ENCODE measurements at places on chromosomes 6 and 20.

GRCh38 chr6:119602215-119603178 lies 252.9 kb upstream of the MAN1A1 start:
- DNase-seq = no peak

GRCh38 chr6:52191824-52192223 lies 5.6 kb downstream of the IL17A start:
- no peak for DNase-seq

GRCh38 chr6:131775886-131776285 lies 31.9 kb upstream of the ENPP1 start:
- no peak for DNase-seq

DNA sequence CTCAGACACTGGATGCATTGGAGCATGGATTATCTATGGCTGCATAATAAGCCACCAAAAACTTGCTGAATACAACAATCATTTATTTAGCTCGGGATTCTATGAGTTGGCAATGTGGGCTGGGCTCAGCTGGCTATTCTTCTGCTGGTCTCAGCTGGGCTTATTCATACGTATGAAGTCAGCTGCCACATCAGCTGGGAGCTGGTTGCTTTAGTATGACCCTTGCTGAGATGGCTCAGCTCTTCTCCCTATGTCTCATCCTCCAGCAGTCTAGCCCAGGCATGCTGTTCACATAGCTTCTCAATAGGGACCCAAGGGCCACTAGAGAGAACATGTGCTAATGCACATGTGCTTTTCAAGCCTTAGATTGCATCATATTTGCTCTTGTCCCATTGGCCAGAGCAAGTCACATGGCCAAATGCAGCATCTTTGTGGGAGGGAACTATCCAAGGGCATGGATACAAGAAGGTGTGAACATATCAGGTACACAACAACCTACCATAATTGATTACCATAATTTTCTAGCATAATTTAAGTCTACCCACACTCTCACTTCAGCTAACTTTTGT lies 444.6 kb downstream of the KIF16B start:
- no peak for DNase-seq

GRCh38 chr6:42318480-42318879 lies 100.8 kb upstream of the MRPS10 start:
- no peak for DNase-seq

DNA sequence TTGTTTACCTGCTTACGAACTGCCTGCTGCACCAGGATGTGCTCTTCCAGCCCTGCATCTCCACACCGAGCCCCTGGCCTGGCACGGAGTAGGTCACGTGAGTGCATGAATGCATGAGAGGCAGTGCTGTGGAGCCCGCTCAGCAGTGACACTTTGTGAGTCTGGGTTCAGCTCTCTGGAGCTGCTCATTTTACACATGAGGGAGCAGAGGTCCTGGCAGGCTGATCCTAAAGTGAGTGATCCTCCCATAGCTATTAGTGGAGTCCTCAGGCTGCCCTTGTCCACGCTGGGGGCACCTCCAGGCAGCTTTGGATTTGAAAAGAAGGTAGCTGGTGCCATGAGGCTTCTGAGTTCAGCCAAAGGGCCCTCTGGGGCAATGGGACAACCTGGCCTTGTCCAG lies 64.2 kb downstream of the EDN3 start:
- DNase-seq = no peak

- no peak for DNase-seq
These were observed 11.9 kb downstream of the ADGRF4 start for GRCh38 chr6:47710295-47710694.

- no peak for DNase-seq
These were observed 1.1 kb upstream of the CD109 start for GRCh38 chr6:73694711-73695411.

DNA sequence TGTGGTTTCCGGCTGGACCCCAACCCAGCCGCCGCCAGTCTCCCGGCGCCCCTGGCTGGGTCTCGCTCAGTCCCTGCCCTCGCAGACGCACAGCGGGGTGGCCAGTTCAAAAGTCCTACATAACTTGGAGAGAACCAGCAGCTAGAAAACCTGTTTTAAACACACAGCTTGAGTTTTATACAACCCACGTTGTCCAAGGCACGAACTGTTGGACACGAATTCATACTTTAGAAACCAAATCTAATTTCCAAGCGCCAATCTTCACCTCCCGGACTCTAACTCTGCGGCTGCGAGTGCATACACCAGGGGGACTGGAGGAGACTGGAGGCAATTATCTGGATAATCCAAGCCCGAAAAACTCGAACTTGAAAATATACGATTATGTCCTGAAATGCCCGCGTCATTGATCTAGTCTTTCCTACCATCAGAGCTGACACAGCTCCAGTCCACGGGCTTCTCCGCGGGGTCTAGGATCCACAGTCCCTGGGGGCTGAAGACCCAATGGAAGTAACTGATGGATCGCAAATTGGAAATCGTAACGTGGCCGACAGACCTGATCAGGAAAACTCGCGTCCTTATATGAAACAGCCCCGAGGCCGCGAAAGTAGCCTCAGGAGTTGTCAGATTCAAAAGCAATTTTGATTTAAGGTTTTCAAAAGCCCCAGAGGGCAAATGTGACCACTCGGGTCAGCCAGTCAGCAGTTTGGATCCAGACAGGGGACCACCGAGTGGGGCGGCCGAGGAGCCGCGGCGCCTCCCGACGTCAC lies 843 bp upstream of the HEY2 start:
- DNase-seq = no peak

- DNase-seq = no peak
These were observed 384.3 kb downstream of the CDC5L start for GRCh38 chr6:44771647-44772415.

DNA sequence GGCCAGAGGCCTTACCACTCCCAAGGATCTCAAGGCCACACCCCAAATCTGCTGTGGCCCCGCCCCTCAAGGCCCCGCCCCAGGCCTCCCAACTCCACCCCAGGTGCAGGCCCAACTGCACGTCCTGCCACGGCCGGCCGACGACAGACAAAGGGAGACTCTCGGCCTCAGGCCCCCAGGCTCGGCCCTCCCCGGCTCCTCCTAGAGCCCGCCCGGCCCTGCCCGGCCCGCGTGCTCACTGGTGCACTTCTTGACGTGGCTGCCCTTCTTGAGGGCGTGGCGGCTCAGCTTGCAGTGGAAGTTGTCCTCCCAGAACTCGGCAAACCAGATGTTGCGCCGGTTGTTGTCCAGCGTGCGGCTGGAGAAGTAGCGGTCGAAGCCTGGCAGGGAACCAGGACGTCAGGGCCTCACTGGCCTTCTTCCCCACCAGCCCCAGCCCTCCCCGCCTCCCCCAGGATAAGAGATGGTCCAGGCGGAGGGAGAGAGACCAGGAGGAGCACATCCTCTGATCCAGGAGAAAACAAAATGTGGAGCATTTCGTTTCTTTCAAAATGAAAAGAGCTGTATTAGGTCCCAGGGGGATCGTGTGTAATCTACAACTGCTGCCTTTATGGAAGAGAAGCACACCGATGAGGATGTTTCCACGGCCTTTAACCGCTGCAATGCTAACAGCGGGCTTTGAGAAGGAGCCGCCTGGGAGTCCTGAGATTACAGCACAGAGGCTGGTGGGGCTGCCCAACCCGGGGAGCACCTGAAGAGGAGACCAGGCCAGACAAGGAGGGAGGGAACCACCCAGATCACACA lies 89.4 kb downstream of the GRM4 start:
- no peak for DNase-seq

DNA sequence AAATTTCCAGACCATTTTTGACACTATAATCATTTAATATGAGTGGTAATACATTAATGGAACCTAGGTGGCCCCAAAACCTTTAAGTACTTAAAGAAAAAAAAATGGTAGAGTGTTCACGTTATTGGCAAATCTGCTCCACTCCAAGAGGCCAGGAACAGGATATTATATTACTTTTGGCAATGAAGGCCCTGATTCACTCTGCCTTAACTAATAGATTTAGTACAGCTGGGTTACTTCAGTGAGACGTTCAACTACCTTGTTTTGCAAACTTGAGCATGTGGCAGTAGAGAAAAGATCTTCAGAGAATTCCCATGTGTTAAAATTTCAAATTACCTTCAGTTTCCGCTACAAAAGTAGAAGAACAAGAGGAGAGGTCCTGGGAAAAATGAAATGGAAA lies 12.8 kb downstream of the ADNP start:
- no peak for DNase-seq

GRCh38 chr6:139939189-139939979 lies 564.9 kb upstream of the CITED2 start:
- DNase-seq = no peak

DNA sequence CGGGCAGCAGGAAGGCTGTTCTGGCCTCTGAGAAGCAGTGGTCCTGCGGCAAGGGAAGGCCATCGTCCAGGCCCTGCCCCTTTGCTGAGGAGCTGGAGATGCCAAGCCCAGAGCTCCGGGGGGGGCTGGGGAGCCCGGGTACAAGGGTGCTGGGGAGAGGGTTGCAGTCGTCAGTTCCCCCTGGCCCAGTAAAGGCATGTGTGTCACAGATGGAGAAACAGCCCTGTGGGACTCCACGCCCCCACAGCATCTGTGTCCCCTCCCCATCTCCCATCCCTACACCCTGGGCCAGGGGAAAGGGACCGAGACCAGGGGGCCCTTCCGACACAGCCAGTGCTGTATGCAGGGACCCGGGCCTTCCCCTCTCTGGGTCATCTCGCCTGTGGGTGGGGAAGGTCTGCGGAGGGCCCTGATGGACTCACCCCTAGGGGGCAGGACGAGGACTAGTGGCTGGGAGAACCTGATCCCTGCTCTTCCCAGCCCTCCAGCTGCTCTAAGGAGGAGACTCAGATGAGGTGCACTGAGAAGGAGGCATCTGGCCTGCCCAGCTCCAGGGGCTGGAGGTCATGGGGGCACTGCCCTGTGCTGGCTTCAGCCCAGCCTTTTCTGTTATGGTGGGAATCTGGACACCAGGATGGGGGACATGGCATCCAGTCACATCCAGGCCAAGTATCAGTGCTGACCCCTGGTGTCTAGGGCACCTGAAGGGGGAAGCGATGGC lies 609 bp downstream of the MYL9 start:
- DNase-seq = no peak

GRCh38 chr6:4809999-4810918 lies 34.1 kb downstream of the CDYL start:
- DNase-seq = no peak

GRCh38 chr20:63020681-63021080 lies 13.9 kb upstream of the BHLHE23 start:
- no peak for DNase-seq

GRCh38 chr20:49352751-49353150 lies 74.9 kb upstream of the ZNFX1 start:
- no peak for DNase-seq

- no peak for DNase-seq
These were observed 85.8 kb downstream of the LYRM4 start for GRCh38 chr6:5174756-5175549.

DNA sequence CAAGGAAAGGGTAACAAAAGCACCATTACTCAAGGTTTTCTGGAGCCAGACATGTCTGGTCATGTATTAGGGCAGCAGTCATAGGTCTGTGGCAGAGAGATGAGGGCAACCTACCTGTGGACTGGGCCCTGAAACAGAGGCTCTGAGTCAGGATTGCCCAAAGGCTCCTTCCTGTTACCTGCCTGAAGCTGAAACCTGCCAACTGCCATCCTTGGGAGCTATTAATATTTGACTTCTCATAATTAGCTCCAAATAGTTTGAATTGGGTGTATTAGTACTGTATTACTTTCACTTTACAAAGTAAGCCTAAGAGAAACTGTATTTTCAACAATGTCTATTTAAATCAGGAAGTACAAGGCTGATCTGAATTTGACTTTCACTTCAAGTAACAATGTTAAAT lies 72.0 kb upstream of the TBX18 start:
- DNase-seq = no peak

- DNase-seq = no peak
These were observed 69.8 kb upstream of the CCN6 start for GRCh38 chr6:111984081-111984480.

DNA sequence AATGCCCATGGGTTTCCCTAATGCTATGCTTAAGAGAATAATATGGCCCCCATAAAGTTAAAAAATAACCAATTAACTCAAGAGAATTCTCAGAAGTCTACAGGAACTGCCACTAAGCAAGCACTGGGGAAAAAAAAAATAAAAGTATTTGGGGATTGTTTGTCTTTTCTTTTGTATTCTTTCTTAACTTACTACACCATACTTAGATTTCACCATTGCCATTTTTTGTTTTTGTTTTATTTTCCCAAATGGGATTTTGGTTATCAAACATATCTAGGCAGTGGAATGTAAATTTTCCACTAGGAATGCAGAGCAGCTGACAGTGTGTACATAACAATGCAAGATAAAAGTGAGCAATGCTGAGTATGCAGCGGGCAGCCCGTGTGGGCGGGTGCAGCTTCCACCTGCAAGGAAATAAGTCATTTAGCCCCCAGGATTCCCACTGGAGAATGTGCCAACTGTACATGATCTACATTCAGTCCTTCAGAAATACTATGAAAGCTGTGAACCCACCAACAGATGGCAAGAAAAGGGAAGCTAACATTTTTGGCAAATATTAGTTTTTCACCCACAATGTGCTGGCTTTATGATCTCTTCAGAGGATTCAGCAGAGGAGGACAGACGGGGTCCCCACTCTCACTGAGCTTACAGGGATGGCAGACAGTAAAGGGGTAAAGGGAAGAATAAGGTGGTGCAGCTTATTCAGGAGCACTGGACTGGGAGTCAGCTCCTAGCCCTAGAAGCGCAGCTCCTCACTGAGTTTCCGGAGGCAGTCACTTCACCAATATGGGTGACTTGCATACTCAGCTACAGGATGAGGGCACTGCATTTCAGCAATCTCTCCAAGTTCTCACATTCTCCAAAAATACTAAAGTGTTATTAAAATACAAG lies 44.4 kb downstream of the DCDC2 start:
- DNase-seq = no peak

- DNase-seq = no peak
These were observed 66.8 kb upstream of the IYD start for GRCh38 chr6:150301846-150302519.

DNA sequence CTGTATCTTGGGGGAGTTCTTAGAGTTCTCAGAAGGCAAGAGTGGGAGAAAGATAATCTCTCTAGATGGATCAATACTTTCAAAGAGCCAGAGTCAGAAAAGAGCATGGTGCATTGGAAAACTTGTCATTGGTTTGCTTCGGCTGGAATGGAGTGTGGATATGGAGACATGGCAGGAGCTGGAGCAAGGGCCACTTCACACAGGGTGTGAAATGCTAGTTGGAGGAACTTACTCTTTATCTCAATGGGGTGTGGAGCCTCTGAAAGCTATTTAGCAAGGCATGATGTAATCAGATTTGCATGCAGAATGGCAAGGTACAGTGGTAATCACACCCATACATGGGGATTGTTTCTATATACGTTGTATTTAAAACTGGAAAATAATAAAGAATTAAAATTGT lies 31.5 kb upstream of the PAQR8 start:
- no peak for DNase-seq

Data from activated CD8-positive, alpha-beta memory T cell treated with anti-CD3 and anti-CD28 coated beads for 1 hour (primary cell).